Activated naive CD8-positive, alpha-beta T cell treated with anti-CD3 and anti-CD28 coated beads for 36 hours (primary cell): ENCODE measurements at places on chromosomes 7 and 10.
A peak's percentile ranks its signal among the peaks of the same experiment; 100 is the strongest.

- DNase-seq = no peak
Observed at GRCh38 chr7:1817061-1817712, 147.1 kb downstream of the ELFN1 start.

- DNase-seq = no peak
Observed at GRCh38 chr10:44788147-44789129, 122.7 kb upstream of the TMEM72 start.

GRCh38 chr7:69436946-69437345, 161.3 kb upstream of the AUTS2 start:
- DNase-seq = no peak

DNA sequence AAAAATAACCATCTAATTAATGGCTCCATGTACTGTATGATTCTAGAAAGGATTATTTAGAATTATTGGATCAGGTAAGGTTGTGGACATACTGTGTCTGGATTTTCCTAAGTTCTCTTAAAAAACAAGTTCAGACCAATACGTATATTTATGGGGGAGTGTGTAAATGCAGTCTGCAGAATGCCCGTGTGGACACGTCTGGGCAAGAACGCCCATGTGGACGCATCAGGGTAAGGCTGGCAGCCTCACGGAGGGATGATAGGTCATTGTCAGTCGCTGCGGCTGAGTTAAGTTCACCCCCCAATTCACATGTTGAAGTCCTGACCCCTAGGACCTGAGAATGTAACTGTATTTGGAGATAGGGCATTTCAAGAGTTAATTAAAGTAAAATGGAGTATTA, 160.0 kb upstream of the SHH start:
- DNase-seq = no peak

DNA sequence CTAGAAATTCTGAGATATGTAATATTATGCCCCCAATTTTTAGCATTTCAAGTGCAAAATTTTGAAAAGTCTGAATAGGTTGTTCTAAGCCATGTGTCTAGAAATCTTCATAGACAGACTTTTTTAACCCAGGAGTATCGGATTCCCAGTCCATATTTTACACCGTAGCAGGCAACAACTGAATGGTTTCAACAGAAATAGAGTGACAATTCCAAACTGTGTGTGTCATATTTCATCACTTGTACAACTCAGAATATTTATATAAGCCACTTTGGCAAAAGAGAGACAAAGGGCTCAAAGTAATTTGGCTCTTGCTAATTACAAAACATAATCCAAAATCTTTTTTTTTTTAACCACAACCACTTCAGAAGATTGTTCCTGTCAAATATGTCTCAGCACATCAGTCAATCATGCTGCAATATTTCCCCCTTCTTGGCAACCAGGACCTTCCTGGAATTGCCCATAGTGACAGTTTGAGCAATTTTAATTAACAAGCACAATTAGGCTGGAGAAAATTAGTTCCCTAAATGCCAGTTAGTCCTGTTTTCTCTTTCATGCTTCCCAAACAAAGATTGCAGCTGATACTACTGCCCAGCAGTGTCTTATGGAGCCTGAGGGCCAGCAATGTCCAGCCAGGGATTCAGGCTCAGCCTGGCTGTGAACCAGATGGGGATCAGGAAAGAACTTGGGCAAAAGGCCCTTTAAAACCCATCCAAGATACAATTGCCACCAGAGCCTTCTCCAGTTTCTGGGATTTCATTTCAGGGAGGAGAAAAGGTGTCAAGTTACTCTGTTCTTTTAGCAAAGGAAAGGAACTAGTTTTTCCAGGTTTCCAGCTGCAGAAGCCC, 533.3 kb upstream of the GHITM start:
- DNase-seq = no peak

DNA sequence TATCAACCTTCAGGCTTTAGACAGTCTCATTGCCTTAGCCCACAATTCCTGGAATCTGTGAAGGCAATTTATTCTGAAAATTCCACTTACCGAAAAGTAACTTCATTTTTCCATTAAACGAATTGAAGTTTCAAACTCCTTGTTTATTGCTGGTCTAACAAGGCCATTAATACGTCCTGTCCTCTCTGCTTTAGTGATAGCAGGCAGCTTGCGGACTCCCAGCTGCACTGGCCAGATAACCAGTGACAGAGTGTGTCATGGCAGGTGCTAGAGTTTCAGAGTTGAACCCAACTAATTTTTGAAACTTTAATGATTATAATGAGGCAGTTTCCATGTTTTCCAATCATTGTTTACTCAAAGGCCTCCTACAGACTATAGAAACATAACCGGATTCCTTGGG, 31.1 kb downstream of the LOXL4 start:
- DNase-seq = no peak

- DNase-seq = peak; percentile 34
Observed at GRCh38 chr10:26488344-26488743, 50.2 kb downstream of the APBB1IP start.

DNA sequence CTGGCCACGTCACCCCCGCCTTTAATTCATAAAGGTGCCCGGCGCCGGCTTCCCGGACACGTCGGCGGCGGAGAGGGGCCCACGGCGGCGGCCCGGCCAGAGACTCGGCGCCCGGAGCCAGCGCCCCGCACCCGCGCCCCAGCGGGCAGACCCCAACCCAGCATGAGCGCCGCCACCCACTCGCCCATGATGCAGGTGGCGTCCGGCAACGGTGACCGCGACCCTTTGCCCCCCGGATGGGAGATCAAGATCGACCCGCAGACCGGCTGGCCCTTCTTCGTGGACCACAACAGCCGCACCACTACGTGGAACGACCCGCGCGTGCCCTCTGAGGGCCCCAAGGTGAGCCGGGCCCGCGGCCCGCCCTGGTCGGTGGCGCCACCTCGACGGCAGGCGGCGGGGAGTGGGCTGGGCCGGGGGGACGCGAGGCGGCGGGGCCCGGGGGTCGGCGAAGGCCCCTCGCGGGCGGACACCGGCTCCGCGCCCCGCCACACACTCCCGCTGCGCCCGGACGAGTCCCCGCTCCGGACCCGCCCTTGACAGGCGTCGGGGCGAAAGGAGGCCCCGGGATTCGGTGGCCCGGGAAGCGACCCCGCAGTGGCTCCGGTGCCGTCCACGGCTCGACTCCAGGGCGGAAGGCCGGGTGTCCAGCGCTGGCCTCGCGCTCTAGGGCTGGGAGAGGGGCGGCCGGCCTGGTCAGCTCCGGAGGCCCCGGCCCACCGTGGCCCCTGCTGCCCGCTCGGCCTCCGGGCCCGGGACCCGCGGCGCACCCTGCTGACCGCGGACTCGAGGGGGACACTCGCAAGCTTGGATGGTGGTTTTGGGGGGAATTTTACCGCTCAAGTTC, 557 bp downstream of the BAG3 start:
- DNase-seq = peak; percentile 24

- no peak for DNase-seq
Observed at GRCh38 chr10:124643330-124644009, 100.7 kb downstream of the FAM53B start.

GRCh38 chr10:97261656-97262055, 30.8 kb downstream of the ARHGAP19 start:
- DNase-seq = no peak

GRCh38 chr7:116228241-116228640, 17.9 kb downstream of the TES start:
- DNase-seq = no peak

DNA sequence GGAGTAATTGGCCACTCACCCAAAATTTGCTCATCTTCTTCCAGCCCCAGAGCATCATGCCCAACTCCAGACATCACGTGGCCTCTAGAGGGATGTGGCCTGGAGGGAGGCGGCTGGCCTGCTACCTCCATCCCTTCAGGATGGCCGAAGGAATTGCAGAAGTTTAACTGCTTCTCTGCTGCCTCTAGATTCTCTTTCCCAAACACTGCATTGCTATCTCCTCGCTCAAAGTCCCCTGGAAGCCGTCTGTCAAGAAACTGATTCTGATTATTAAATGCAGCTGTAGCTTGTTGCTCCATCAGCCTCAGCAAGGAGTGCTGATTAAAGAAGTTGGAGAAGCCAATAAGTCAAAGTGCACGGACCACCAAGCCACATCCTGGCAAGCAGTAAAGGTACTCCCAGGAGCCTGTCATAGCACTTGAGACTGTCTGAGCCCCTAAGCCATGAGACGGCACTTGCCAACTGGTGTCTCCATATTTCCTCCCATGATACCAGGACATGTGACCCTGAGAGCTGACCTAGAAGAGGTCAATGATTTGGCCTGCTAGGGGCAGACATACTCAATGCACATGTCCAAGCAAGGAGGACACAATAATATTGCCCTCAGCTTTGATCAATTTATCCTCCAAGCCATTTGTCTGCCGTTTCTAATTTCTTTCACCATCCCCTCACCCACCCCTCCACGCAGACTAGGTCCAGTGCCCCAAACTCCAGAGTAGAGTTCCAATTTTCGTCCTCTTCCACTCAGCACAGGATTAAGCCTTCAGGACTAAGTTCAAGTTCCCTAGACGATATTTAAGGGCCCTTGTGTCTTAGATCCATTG, 84.2 kb downstream of the TBXAS1 start:
- DNase-seq = no peak

DNA sequence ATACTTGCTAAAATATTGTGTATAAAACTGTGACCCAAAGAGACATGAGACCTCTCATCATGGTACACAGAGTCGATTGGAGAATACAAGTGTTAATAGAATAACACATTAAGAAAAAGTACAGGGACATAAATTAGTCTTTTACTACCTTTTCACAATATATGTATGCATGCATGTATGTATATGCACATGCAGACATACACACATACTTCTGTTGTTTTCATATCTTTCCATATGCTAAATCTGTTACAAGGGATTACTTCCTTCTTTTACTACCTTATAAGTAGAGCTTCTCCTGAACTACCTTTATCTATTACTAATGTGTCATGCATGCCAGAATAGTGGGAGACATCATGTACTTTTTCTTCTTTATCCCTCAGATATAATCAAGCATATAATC, 131.6 kb downstream of the GPR158 start:
- DNase-seq = no peak

- DNase-seq = peak; percentile 27
Observed at GRCh38 chr10:122567056-122567660, 6.6 kb downstream of the DMBT1 start.

GRCh38 chr10:112624546-112625048, 177.6 kb downstream of the VTI1A start:
- no peak for DNase-seq

DNA sequence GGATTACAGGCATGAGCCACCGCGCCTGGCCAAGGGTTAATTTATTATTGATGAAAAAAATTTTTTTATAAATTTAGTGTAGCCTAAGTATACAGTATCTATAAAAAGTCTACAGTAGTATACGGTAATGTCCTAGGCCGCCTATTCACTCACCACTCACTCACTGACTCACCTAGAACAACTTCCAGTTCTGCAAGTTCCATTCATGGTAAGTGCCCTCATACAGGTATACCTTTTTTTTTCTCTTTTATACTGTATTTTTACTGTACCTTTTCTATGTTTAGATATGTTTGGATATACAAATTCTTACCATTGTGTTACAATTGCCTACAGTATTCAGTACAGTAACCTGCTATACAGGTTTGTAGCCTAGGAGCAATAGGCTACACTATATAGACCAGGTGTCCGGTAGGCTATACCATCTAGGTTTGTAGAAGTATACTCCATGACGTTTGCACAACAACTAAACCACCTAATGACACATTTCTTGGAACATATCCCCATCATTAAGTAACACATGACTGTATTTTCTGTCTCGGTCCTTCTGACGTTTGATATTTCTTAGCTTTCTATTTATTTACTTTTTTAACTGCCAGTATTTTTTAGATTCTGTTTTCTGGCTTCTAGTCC, 23.4 kb downstream of the IRF5 start:
- no peak for DNase-seq

DNA sequence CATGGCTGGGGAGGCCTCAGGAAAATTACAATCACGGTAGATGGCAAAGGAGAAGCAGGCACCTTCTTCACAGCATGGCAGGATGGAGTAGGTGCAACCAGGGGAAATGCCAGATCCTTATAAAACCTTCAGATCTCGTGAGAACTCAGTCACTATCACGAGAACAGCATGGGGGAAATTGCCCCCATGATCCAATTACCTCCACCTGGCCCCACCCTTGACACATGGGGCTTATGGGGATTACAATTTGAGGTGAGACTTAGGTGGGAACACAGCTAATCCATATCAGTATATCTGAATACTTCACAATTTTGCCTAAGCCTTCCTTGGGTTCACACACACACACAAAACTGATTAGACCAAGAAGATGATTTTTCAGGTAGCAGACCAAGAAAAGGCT, 145.1 kb upstream of the COL1A2 start:
- no peak for DNase-seq

- DNase-seq = no peak
Observed at GRCh38 chr10:73644767-73645166, 3.5 kb upstream of the MYOZ1 start.

DNA sequence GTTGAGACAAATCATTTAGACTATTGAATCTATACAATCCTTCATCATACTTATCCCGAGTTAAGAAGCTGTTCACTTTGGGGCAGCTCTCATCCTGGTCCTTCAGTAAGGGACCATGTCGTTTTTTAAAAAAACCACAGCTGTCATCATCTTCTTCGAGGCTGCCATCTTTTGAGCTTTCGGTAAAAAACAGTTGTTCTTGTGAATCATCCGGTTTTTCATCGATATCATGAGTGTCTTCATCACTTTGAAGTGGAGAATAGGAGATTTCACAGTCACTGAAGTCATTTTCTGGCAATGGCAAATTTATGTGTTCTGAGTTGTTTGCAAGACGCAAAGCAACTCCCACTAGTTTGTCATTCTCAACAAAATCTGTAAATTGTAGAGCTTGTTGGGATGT, 3.9 kb downstream of the DCLRE1A start:
- DNase-seq = no peak
